ENCODE measurements at places on chromosomes 1 and 21.

DNA sequence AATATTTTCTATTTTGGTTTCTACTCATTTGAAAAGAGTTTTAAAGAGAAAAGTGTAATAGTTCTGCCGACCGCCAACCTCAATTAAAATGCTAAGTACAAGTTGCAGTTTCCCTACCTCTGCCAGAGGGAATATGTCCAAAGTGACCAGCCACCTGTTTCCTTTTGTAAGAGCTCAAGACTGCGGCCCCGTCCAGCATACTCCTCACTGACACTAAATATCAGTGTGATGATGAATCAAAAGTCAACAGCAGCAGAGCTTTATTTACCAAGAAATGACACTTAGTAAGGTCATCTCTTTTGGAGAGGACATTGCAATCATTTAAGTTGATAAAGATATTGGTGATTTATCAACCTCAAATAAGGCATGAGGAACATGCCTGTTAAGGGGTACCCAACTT lies 57.4 kb upstream of the NRIP1 start:
- DNase-seq: no peak

DNA sequence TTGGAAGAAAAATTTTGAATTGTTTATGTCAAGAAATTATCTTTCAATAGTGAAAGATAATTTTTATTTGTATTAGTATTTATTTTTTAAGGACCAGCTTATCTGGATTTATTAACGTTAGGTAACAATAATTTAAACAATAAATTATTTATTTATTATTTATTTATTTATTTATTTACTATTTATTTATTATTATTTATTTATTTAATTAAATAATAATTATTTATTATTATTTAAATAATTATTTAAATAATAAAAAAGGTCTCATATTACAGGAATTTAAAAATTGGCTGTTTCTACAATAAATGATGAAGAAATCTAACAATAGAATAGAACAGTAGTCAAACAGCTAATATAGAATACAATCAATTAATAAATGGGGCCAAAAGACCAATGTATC lies 618.7 kb upstream of the BRINP3 start:
- DNase-seq: no peak

- no peak for DNase-seq
Observed at GRCh38 chr1:42176902-42177519, 12.5 kb upstream of the GUCA2A start.

DNA sequence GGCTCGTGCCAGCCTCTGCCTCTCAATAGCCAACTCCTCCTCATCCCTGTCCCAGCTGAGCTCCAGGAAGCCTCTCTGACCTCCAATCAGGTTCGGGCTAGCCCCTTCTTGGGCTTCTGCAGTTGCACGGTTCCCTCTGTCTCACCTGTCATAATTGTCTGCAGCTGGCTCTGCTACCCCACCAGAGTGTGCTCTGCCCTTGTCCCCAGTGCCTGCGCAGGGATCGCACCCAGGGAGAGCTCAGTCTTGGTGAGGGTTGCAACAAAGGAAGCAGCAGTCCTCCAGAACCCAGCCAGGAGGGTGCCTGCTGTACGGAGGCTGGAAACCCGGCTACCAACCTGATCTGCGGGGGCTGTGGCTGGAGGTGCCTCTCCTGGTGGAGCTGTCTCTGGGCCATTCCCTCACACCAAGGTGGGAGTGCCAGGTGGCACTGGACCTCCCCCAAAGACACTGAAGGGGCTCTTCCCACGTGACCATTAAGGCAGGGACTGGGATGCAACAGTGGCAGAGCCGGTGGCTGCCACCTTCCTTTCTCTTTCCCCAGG lies 63.5 kb upstream of the DMRTB1 start:
- DNase-seq: no peak

DNA sequence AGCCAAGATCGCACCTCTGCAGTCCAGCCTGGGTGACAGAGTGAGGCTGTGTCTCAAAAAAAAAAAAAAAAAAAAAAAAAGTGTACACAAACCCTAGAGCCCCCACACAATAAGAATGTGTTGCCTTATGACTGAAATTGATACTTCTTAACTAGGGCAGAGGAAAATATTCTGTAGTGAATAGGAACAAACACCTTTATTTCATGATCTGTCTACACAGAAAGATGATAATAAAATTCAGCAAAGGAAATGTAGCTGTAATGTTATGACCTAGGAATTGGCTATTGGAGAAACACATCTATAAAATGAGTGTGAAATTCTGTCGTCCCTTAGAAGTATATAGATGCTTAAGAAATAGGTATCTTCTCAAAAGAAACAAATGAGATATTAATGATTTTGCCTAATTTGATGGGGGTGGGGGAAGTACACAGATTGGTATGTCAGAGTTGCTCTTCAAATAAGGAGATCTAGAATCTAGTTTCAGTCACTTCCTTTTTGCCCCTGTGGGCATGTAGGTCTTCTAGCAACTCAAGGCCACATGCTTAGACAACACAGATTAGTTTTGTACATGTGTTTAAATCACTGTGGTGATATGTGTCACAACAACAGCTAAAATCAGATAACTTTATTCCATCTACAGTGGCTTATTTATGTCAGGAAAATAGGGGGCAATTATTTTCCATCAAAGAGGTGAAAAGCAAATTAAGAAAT lies 10.7 kb upstream of the GPR25 start:
- no peak for DNase-seq

- no peak for DNase-seq
Observed at GRCh38 chr1:10515301-10515975, 40.7 kb downstream of the PEX14 start.

- no peak for DNase-seq
Observed at GRCh38 chr1:102852613-102853012, 255.7 kb downstream of the COL11A1 start.

- no peak for DNase-seq
Observed at GRCh38 chr1:203143641-203144040, 16.1 kb downstream of the ADORA1 start.

DNA sequence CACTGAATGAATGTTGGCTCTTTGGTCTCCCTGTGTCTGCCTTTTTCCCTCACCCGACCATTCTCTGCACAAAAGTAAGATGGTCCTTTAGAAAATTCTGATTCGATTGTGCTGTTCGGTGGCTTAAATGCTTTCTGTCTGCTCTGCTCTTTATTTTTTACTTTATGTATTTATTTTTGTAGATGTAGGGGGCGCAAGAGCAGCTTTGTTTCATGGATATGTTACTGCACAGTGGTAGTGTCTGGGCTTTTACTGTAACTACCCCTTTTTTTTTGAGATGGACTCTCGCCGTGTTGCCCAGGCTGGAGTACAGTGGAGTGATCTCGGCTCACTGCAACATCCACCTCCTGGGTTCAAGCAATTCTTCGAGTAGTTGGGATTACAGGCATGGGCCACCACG lies 15.7 kb downstream of the NLRP3 start:
- DNase-seq: no peak

DNA sequence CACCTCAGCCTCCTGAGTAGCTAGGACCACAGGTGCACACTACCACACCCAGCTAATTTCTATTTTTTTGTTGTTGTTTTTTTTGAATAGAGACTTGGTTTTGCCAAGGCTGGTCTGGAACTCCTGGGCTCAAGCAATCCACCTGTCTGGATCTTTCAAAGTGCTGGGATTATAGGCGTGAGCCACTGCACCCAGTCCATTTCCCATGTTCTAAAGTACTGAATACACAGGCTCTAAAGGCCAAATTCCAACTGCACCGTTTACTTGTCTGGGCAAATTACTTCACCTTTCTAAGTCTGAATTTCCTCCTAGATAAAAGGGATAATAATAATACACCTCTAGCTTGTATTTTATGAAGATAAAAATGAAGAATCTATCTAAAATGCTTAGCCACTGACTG lies 39.6 kb downstream of the FRRS1 start:
- DNase-seq: no peak

- DNase-seq: no peak
Observed at GRCh38 chr1:51624855-51625254, 8.0 kb downstream of the OSBPL9 start.

DNA sequence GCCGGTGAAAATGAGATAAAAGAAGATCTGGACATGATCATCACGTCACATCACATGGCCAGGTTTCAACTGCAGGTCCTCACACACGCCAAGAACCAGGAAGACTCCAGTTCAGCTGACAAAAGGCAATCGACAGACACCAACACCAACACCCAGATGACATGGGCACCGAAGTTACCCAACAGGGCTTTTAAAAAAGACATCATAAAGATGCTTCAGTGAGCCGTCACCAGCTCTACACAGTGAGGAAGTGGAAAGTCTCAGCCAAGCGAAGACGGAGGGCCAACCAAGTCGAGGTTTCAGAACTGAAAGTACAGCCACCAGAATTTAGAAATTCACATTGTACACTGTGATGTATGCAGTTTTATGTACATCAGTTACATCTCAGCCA lies 154.3 kb upstream of the COL6A1 start:
- DNase-seq: no peak

GRCh38 chr1:46342084-46342656 lies 1.6 kb downstream of the NSUN4 start:
- DNase-seq: no peak

GRCh38 chr1:219387211-219387610 lies 213.5 kb downstream of the LYPLAL1 start:
- DNase-seq: no peak

- DNase-seq: no peak
Observed at GRCh38 chr1:171110621-171111326, 20.1 kb downstream of the FMO3 start.

DNA sequence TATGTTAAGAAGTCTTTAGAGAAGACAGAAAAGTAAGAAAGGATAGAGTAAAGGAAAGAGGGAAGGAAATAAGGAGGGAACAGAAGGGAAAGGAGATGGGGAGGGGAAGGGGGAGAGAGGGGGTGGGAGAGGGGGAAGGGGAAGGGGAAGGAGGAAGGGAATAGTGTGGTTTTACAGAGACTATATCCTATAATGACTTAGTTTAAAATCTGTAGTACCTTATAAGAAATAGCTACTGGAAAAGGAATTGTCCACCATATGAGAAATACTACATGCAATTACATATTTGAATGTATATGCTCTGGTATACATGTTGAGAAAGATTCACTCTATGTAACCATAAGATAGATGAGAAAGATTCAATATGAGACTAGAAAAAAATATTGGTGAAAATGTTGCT lies 1042.3 kb downstream of the BRINP3 start:
- DNase-seq: no peak

DNA sequence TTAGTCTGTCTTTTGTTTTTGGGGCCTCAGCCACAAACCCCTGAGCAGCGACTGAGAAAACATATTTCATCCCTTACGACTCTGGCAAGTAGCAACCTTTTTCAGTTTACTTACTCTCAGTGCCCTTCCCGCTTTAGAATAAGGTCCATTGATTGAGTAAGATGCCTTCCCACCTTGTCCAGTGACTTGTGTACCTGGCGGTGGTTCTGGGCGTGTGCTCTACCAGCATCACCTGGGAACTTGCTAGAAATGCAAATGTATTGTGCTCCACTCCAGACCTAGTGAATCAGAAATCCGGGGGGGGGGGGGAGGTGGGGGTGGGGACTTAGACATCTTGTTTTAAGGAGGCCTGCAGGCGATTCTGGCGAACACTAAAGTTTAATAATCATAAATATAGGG lies 72.1 kb downstream of the S1PR1 start:
- DNase-seq: no peak

GRCh38 chr1:87706203-87706602 lies 377.5 kb downstream of the LMO4 start:
- no peak for DNase-seq

DNA sequence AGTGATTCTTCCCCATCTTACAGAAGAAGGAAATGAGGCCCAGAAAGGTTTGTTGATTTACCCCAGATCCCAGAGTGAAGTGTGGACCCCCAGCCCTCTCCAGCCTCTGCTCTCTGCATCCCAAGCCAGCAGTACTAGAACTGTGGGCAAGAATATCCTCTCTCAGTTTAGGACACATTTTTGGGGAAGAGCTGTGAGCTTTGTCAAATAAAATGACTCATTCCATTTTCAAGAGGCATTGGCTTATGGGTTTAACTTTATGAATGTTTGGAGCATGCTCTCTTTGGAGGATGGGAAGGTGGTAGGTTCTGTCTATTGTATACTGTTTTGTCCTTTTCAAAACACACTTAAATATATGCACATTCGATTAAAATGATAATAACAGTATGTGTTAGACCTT lies 70.6 kb upstream of the CNTN2 start:
- no peak for DNase-seq

DNA sequence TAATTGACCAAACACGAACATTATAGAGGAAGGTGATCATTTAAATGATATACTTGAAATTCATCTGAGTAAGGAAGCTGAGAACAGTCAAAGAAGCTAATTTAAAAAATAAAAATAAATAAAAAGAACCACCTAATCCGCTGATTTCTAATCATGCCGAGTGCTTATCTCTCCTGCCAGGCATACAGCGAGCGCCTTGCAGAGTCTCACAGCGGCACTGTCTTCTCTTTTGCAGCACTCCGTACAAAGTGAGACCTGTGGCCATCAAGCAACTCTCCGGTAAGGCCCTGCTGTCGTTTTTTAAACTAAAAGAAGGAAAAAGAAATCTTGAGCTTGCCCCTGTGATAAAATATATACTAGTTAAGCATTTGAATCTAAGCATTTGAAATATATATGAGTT lies 45.3 kb downstream of the PDE9A start:
- DNase-seq: no peak

DNA sequence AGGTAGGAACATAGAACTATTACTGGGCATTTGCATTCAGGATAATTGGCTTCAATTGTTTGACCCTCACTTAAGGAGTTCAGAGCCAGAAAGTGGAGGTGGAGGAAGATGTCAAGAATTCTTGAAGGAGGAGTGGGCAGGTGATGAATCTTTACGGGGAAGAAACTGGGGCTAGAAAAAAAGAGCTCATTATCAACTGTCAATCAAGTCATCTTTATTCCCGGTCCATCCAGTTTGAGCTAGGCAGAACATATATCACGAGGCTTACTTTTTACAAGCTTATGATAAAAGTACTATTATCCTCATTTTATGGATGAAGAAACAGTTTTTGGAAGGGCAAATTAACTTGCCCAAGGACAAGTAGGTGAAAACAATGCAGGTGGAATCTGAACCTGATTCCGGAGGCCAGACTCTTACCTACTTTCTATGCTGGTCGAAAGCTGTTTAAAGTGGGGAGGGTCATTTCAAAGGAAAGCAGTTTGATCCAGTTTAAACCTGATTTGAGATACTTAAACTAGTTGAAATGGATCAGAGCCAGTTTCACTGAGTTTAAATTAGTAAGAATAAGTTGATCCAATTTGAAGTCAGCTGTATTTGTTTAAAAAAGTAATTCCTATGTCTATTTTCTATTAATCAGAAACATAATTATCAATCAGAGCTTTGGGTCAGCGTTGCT lies 13.3 kb upstream of the NBL1 start:
- DNase-seq: no peak
